ENCODE measurements at places on chromosomes 2 and 18.

DNA sequence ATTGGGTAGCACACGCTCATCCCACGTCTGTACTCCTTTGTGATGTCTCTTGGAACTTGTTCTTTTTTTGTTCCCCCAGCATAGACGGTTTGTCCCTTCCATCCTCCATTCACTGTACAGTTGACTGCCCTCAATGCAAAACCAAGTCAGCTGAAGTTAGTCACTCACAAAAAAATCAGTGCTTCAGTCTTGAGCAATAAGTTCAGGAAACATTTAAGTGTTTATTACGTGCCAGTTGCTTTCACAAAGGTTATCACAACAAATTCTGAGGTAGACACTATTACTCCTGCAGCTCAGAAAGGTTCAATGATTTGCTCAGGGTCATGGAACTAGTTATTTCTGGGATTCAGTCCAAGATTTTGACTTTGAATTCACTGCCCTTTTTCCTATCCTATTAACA, 102.2 kb downstream of the PDE1A start:
- no peak for DNase-seq

DNA sequence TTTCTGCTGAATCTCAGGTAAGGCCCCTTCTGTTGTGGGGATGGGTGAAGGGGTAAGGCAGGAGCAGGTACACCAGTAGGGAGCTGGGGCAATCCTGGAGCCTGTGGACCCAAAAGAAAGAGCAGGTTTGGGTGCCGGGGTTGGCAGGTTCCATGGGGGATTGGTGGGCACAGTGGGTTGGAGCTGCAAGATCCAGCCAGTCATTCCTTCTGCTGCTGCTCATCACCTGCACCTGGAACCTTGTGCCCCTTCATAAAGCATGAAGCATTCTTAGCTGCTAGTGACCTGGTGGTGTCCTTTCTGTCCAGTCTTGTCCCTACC, 24.9 kb downstream of the FHOD3 start:
- DNase-seq = no peak

- DNase-seq = no peak
Observed at GRCh38 chr2:35822716-35823115, 532.9 kb upstream of the CRIM1 start.

DNA sequence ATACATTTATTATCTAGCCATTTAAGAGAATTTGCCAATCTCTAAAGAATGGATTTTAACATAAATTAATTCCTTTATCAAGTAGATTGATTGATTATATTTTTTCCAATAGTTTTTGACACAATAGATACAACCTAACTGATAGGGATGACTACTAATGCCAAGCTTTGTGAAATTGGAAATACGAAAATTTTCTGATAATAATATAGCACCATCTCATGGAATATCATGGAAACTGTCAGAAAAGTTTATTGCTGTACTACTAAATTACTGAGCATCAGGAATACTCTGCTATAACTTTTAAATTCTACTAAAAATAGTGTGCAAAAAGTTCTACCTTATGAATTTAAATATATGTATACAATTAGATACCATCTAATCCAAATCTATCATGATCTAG, 101.8 kb upstream of the MAP2 start:
- no peak for DNase-seq

- DNase-seq = no peak
Observed at GRCh38 chr2:170307555-170308351, 129.8 kb downstream of the MYO3B start.

GRCh38 chr2:29987146-29987545, 65.8 kb upstream of the ALK start:
- no peak for DNase-seq
